ENCODE measurements at places on chromosomes 13 and 19.

- DNase-seq = no peak
Observed at GRCh38 chr13:20351281-20352022, 119.3 kb upstream of the GJB6 start.

DNA sequence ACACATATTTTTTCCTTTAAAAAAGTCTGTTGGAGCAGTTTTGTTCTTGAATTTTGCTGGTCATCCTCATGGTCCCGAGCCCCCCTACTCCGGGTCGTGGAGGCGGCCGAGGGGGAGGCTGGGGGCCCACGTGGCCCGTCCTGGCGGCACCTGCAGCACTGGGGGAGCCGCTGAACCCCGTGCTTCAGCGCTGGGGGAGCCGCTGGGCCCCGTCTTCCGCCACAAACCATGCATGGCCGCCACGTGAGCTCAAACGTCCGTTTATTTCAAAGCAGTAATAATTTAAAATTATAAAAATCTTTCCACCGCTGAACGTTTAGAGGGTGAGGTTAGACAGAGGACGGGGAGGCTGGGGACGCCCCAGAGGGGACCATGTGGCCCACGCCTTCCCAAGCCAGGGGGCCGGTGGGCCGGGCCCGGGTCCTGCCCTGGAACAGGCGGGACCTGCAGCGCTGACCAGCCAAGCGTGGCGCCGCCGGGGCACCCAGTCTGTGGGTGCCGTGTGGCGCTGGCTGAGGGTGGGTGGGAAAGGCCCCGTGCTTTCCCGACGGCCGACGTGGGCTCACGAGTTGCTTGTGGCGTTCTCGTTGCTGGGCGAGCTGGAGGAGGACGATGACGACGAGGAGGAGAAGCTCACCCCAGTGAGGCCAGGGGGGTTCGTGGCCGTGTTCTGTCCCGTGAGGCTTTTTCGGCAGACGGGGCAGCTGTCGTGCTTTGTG lies 8.0 kb downstream of the FGF22 start:
- DNase-seq = no peak

DNA sequence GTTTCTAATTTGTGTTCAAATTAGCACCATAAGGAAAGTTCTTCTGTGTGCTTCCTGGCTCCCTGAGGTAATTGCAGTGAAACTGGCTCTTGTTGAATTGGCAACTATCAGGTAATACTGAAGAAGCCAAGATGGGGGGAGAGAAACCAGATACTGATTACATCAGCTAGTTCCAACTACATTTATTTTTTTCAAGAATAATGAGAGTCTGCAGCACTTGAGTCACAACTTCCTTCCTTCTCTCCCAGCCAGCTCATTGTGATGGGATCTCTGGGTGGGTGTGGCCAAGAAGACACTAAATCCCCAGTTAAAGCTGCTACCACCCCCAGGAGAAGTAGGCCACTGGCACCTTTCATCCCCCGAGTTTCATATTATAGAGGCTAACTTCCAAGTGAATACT lies 100.7 kb upstream of the RXFP2 start:
- DNase-seq = no peak

GRCh38 chr13:70905035-70905434 lies 796.8 kb upstream of the KLHL1 start:
- no peak for DNase-seq

- no peak for DNase-seq
Observed at GRCh38 chr13:99969919-99970650, 1.5 kb downstream of the ZIC5 start.

GRCh38 chr13:25286308-25286968 lies 850 bp downstream of the MTMR6 start:
- DNase-seq = peak; percentile 6

DNA sequence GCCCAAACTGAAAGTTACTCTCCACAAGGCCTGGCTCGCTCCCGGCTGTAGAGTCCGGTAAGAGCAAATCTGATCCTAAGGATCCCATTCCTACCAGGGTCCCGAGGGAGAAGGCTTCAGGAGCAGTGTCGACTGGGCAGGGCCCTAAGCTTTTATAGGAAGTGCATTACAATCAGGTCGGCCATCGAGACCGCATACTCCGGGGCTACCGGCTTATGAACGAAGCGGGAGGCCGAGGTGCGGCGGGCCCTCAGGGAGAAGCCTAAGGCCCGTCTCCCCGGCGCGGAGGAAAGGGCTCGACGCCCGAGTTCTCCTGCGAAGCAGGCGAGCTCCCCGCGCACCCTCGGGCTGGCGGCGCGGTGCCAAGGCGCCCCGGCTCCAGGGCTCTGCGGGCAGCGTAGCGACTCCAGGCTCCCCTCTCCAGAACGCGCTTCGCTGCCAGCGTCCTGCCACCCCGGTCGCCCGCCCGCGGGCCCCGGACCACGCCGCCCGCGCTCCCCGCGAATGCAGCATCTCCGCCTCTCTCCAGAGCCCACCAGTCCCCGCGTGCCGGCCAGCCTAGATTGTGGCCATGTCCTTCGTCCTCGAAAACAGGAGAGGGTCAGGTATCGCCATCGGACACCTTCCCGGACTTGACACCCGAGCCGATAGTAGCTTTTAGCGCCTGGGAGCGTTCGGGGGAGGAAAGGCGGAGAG lies 1.4 kb downstream of the EFNB2 start:
- peak; percentile 37 for DNase-seq

DNA sequence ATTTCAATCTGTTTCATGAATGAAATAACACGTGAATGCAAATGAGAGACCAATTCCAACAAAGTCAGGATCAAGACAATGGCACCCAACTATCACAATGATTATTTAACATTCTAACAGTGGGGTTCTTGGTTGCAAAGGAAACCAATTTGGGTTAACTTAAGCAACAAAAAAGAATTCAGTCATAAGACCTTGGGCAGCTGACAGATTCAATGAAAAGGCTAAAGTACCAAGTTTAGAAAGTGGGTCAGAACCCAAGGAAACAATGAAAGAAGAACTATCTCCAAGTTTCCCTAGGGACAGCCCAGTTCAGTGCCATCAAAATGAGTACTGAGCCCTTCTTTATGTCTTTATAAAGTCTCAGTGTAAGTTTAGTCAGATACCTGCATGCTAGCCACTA lies 17.5 kb upstream of the SIGLEC14 start:
- no peak for DNase-seq

DNA sequence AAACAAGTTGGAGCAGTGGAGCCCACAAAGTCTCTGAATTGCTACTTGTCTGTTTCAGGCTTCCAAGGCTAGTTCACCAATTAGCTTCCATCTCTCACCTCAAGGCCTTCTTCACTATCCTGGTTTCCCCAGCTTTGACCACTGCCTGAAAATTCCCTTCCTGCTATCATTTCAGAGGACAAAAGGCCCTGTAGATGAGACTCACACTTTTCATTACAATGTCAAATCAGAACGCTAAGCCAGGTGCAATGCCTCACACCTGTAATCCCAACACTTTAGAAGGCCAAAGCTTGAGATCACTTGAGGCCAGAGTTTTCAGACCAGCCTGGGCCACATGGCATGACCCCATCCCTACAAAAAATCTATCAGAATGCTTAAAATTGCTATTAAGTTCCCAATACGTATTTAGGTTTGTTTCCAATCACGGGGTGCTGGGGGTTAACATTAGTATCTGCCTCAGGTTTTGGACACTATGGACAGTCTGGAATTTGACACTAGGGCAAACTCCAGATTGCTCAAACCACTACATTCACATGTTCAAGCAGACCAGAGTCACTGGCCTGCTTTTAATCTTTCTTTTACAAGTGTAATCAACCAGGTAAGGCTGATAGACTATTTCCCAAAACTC lies 5.5 kb downstream of the TPT1 start:
- no peak for DNase-seq
